ENCODE measurements at places on chromosomes 1 and 21. TPM values are rescaled to one million over a fixed set of nuclear protein-coding genes. Genes with fewer than 3 reads are reported as not detected.

Gene ARHGEF11
- total RNA-seq, result 14.9 TPM

Gene SPRR2E
- not detected for total RNA-seq

GRCh38 chr21:16522548-16522947, 792.8 kb downstream of the USP25 start:
- DNase-seq, result no peak

DNA sequence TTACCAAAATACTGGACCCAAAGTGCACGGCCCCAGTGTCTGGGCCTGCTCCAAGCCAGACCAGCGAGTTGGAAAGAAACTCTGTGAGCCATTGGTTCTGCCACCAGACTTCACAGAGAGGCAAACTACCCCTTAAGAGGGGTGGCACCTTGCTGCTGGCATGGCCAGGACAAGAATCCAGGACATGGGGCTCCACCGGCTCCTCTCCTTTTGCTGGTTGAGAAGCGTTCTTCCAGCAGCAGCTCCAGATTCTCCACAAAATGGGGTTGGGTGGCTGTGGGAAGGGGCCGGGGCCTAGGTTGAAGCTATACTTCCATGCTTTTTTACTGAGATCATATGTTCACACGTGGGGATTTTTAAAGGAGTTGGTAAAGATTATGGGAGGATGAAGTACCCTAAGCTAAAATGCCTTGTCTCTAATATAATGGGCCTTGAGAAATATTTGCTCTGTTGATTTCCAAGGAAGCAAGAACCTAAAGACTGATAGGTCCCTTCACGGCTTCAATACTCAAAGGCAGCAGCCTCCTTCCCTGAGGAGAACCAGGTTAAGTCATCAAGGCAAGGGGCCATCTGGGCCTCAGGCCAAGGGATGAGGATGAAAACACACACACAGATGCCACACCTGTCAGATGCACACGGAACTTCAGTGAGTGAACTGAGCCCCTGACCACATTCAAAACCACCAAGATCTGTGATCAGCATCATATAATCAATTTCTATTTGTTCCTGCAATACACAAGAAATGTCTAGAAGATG, 3.1 kb downstream of the C1orf198 start:
- DNase-seq, result no peak

- DNase-seq, result no peak
Observed at GRCh38 chr1:103208844-103209243, 100.5 kb upstream of the COL11A1 start.

Measured in activated CD4-positive, alpha-beta memory T cell treated with anti-CD3 and anti-CD28 coated beads, Interleukin-2, amount 10 ng/mL, durations not matched to agents 7 days and 5 days (primary cell).